IPS DF 19.7 (cell line): ENCODE measurements at places on chromosomes 6 and 20.

GRCh38 chr6:90896075-90896547 lies 309.2 kb upstream of the MAP3K7 start:
- no peak for DNase-seq

DNA sequence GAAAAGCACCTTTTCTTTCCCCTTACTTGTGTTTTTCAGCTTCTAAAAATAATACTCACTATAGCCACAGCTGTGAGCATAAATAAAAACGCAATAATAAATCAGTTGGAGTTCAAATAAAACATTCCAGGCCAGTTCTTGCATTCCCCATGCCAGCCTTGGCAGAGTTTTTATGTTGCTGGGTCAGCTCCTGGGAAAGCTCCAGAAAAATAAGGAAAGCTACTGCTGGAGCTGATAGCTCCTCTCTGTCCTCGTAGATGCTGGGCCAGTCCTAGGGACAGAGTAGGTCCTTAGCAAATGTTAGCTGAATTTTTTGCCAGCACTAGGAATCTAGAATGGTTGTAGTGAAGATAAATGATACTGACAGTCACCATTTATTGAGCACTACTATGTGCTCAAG lies 389.0 kb upstream of the SYNCRIP start:
- no peak for DNase-seq

- DNase-seq: no peak
Measured at GRCh38 chr20:20299904-20300303, 68.0 kb upstream of the INSM1 start.

- no peak for DNase-seq
Measured at GRCh38 chr20:33732166-33732970, 572 bp downstream of the ZNF341 start.

DNA sequence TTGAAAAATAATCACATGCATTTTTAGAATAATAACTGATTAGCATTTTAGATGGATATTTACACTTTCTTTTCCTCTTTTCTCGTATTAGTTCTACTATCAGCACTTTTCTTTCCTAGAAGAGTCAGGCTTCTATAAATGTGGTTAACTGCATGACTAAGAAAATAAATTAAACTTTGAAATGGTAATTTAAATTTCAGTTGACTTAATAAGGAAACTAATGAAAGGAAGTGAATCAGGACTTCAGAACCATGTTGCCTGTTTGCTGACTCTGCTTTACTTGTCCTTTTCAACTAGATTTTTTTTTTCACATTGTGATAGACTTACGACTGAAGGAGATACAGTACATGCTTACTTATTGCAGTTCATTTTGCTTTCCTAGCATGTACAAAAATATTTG lies 1258.2 kb upstream of the EYS start:
- no peak for DNase-seq

DNA sequence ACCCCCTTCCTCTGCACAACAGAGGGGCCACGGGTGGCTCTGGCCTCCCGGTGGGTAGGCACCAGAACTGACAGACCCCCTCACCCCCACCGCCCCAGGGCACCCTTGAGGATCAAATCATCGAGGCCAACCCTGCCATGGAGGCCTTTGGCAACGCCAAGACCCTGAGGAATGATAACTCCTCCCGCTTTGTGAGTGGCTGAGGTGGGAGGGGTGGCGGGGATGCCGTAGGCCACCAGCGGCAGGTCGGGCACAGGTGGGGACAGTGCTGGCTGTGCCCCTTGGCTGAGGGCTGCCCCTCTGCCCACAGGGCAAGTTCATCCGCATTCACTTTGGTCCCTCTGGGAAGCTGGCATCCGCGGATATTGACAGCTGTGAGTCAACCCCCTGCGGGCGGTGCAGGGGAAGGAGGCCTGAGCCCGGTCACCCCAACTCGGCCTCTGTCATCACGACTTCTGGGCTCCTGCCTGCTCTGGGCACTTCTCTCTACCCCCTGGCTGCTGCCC lies 29.1 kb downstream of the MYH7B start:
- no peak for DNase-seq
